ENCODE measurements at places on chromosomes 13 and 19.

DNA sequence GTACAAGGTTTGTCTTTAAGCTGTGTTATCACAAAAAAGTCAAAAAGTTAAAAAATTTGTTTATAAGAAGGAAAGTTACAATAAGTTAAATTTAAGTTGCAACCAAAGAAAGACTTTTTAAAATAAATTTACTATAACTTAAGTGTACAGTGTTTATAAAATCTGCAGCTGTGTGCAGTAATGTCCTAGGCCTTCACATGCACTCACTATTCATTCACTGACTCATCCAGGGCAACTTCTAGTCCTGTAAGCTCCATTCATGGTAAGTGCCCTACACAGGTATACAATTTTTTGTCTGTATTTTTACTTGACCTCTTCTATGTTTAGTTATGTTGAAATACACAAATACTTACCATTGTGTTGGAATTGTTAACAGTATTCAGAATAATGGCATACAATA, 667.9 kb upstream of the SLITRK5 start:
- DNase-seq: no peak

DNA sequence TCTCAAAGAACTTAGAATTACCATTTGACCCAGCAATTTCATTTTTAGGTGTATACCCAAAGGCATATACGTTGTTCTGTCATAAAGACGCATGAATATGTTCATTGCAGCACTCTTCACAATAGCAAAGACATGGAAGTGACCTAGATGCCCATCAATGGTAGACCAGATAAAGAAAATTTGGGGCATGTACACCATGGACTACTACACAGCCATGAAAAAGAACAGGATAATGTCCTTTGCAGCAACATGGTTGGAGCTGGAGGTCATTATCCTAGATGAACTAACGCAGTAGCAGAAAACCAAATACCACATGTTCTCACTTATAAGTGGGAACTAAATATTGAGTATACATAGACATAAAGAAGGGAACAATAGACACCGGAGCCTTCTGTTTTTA, 20.7 kb downstream of the PAN3 start:
- no peak for DNase-seq

GRCh38 chr19:5093948-5094718, 125.2 kb downstream of the KDM4B start:
- DNase-seq: no peak

GRCh38 chr19:43751466-43752220, 3.1 kb downstream of the SMG9 start:
- DNase-seq: no peak

- no peak for DNase-seq
Observed at GRCh38 chr13:111551204-111551820, 230.9 kb downstream of the TEX29 start.

- DNase-seq: no peak
Observed at GRCh38 chr19:17806945-17807344, 12.0 kb downstream of the B3GNT3 start.

DNA sequence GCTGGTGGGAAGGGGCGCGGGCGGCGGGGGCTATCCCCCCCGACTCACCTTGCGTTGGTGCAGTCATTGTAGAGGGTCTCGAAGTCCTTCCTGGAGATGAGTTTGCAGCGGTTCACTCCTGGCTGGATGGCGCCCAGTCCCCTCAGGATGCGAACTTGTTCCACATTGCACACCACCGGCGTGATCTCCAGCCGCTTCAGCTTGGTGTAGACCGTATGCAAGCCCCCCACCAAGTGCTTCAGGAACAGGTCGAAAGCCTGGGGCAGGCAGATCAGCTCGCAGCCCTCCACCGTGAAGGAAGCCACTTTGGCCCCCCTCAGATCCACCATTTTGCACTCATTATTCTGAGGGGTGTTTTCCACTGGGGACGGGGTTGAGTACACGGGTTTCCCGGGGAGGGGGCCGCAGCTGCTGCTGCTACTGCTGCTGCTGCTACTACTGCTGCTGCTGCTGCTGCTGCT, 1.1 kb downstream of the DACH1 start:
- no peak for DNase-seq

DNA sequence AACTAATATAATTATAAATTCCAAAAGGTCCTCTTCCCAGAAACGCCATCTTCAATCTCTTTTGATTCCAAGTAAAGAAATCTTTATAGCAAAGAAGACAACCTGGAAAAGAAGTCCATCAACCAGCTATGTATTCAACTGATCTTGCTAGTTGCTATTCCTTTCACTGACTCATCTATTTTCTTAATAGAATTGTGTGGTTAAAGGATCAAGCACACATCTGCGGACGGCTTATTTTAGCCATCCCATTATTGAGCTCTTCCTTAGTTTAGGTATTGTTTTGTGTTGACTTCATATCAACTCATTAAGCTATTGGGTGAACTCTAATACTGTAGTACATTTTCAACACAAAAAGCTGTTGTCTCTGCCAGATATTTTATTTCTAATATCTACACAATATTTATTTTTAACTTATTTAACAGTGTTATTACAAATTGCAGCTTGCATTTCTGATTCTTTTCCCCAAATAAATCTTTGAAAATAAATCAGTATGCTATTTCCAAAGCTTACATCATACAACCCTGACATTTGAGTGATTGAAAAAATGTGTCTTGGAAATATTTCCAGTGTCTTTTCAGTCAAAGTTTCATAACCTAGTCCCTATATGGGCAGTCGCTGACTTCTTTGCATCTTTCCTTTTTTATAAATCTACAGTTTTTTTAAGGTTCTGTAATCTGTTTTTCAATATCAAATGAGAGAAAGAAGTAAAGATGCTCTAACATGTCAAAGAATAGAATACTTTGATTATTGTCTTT, 158.8 kb upstream of the SPRY2 start:
- no peak for DNase-seq

DNA sequence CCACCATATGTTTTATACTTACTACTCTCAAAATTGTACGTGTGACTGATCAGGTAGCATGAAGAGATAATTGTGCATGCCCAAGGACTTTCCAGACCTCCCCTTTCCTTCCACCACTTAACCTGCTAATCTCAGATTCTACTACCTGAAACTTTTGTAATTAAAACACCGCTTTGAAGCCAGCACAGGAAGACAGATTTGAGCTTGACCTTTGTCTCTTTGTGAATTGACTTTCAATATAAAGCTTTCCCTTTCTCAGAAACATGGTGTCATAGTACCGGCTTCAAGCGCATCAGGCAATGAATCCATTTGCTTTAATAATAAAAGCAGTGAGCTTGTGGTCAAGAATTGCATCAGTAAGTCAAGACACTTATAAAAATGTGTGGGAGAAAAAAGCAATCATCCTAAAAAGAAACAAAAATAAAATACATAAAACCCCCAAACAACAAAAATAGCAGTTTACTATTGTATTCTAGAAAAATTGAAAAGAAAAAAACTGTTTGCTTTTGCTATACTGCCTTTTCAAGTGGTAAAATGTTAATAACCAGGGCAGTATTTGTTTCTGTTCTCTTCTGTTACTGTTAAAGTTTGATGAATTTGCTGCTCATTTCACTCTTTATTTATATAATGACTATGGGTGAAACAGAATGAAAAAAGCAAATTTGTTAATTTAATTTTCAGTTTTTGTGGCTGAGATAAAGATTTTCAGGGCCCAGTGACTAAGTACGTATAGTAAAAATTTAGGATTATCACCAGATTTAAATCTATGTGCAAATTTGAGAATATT, 2075.3 kb downstream of the PCDH9 start:
- no peak for DNase-seq

DNA sequence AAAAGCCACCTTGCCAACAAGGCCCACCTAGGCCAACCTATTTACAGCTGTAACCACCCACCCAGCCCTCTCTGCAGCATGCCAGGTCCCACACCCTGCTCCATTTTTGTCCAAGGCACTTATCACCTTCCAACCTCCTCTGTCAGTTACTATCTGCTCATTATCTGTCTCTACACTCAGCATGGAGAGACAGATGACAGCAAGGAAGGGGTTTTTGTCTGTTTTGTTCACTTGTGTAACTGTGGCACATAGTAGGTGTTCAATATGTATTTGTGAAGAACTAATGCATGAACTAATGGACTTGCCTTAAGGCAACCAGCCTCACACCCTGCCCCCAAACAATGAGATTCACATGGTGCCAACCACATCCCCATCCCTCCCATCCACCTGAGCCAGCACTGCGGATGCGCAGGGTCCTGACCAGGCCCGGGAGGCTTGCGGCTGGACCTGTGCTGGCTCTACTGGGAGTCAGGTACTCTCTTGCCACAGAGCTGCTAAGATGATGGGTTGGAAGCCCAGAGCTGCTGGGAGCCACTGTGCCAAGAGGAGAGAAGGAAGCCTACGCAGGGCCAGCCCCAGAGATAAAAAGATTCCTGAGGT, 17.3 kb downstream of the DEDD2 start:
- DNase-seq: no peak

DNA sequence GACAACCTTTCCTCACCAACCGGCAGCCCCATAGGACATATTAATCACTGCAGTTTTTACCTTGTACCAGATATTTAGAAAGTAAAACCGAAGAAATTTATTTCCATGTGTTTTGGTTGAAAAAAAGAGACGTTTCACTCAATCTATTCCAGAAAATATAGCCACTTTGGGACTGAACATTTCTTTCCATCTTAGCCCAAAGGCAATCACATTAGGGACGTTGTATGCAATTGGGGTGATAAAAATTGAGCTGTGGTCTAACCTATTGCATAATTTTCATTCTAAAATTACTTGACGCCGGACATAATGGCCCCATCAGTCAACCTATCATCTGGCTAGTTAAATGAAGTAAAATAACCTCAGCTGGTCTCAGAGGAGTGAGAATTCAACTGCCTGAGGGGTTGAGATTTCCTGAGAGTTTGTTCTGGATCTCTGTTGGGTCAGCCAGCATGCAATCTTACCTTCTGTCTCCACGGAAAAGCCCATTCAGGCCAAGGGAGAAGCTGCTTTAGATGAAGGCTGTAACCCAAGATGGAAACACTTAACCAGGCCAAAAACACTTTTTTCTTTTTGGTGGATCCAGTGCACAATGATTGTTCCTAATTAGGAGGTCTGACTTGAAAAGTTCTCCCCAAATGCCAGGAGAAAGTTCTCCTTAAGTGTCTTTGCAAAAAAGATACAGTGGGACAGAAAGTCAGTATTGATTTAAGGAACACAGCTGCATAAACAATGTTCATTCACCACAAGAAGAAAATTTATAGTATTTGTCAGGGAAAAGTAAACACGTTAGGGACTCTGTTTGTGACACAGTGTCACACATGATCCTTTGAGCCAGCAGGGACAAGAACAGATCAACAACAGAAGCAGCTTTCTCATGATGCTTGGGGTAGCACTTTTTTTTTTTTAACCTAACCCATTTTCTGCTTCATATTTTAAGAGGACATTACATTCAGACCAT, 34.1 kb downstream of the DLEU7 start:
- DNase-seq: no peak

DNA sequence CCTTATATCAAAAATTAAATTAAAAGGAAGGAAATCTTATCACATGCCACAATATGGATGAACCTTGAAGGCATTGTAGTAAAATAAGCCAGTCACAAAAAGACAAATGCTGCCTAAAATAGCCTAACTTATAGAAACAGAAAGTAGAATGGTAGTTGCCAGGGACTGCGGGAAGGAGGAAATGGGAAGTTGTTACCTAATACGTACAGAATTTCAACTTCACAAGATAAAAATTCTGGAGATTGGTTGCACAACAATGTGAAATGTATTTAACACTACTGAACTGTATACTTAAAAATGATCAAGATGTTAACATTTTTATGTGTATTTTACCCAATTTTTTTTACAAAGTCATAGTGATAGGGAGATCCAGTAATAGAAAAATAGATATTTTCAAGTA, 10.2 kb upstream of the N4BP2L2 start:
- DNase-seq: no peak

DNA sequence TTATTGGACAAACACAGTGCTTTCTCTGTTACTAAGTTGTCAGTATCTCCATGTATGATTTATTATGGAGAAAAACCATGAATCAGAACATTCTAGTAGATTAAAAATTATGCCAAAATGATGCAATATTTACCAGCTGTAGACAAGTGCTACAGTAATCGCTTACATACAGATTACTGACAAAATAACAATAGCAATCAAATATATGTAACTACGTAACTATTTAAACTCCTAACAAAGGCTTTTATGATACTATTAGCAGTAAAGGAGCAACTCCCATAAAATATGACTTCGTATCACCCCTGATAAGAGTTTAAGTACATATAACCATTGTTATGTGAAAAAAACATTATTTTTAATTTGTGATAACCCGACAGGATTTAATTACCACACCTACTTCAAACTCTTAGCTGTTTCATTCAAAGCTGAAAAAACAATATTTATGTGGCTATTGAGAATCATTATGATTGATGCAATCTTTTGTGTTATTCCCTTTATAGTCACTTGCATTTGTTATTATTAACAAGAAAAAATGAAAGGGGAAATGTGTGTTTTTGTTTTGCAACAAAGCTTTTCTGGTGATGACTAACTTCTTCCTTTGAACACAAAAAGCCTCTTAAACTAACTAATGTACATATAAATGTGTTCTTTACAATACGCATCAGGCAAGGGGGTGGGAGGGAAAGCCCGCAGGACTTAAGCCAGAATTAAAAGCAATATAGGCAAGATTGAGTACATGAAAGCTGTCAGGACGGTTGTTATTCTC, 147.4 kb downstream of the ABCC4 start:
- DNase-seq: no peak
